Stimulated activated CD4-positive, alpha-beta T cell treated with anti-CD3 and anti-CD28 coated beads, Interleukin-1b, Interleukin-23, amount 100 ng/mL, for 4 hours (primary cell): ENCODE measurements at places on chromosomes 12 and 14.

DNA sequence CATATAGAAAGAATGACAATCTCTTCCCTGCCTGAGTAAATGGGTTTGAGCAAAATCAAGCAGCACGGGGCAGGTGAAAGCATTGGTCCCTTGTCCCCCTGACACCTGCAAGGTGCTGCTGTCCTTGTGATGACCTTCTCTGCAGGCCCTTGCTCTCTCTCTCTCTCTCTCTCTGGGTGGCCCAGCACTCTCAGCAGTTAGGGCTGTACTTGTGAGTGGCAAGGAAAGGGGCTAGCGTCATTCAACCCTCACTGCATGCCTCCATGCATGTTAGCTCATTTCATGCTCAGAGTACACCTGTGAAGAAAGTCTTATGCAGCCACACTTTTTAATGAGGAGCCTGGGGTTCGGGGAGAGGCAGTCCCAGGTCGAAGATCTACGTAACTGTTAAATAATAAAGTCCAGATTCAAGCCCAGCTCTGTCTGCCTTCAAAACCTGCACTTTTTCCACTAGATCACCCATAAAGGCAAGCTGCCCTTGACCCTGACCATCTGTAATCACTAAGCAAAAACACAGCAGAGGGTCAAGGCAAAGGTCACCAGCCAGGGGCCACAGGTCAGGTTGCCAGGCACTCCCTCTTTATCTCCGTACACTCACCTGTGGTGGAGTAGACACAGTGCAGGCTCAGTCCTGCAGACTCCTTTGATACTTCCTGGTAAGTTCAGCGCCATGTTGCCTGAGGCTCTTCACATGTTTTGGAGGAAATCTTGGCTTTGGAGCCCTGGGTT lies 44.9 kb upstream of the CLMN start:
- no peak for DNase-seq

GRCh38 chr14:103520269-103520656 lies 2.4 kb downstream of the CKB start:
- no peak for DNase-seq

DNA sequence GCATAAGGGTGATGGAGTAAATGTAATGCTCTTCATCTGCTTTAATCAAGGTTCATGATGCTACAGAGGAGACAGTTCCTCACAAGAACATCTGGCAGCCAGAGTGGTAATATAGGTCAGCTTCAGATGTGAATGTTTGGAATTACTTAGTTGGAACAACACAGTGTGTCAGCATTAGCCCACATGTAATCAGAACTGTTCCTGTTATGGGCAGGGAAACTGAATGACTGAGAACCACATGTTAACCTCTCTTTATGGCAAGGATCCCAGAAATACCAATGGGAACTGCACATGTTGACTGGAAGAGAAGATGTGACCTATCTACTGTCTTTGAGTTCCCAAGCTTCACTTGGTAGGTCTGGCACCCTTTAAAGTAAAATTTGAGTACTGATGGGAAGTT lies 390.1 kb upstream of the PDE3A start:
- no peak for DNase-seq

- no peak for DNase-seq
These were observed 890.1 kb downstream of the GALC start for GRCh38 chr14:87102811-87103378.
